ENCODE measurements at places on chromosomes 11 and 22.

DNA sequence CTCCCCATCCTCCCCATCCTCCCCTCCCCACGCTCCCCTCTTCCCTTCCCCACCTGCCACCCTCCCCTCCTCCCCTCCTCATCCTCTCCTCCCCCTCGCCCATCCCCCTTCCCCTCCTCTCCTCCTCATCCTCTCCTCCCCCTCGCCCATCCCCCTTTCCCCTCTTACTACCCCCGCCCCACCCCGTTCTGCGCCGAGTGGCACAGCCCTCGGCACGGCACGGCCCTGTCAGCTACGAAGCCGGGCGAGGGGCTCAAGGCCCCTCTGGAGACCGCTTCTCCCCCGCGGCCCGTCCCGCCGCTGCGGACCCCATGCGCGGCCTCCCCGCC is 449.9 kb downstream of the OPCML start:
- no peak for DNase-seq

GRCh38 chr22:37231406-37232139 is 12.5 kb downstream of the RAC2 start:
- DNase-seq: no peak

GRCh38 chr11:78961937-78962701 is 387.5 kb upstream of the NARS2 start:
- no peak for DNase-seq

DNA sequence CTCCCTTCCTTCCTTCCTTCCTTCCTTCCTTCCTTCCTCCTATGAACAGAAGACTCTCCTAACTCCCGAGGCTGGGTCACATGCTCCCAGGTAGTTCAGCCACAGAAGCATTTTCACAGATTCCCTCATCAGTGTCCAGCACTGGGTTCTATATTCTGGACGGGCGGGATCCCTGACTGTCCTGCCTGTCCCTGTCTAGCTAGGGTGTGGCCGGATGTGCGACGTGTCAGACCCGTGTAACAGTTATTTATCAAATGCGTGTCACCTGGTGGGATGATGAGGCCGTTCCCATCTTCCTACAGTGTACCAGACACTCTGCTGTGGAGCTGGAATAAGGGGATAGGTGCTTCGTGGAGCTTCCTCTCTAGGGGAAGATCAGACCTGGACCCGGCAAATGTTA is 901.0 kb downstream of the BRD1 start:
- no peak for DNase-seq

GRCh38 chr11:67288452-67289225 is 464 bp upstream of the ANKRD13D start:
- DNase-seq: peak; percentile 71
